ENCODE measurements at places on chromosomes 5 and 9.

- no peak for DNase-seq
These were observed 12.8 kb upstream of the KCNV2 start for GRCh38 chr9:2704504-2704903.

DNA sequence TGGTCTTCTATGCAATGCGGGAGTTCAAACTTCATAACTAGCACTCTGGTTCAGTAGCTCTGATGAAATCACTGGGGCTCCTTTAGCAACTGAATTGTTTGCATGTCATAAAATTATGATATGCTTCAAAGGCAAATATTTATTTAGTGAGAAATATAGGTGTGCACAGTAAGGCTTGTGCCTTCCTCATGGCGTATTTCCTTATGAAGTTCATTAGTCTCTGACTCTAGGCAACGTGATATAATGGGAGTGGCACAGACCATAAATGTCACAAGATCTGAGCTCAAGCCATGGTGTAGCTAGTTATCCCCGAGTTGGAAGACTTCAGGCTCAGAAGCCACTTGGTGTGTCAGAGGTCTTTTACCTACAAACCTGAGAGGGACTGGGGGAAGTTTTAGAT lies 35.5 kb downstream of the PIP5K1B start:
- DNase-seq, result no peak

DNA sequence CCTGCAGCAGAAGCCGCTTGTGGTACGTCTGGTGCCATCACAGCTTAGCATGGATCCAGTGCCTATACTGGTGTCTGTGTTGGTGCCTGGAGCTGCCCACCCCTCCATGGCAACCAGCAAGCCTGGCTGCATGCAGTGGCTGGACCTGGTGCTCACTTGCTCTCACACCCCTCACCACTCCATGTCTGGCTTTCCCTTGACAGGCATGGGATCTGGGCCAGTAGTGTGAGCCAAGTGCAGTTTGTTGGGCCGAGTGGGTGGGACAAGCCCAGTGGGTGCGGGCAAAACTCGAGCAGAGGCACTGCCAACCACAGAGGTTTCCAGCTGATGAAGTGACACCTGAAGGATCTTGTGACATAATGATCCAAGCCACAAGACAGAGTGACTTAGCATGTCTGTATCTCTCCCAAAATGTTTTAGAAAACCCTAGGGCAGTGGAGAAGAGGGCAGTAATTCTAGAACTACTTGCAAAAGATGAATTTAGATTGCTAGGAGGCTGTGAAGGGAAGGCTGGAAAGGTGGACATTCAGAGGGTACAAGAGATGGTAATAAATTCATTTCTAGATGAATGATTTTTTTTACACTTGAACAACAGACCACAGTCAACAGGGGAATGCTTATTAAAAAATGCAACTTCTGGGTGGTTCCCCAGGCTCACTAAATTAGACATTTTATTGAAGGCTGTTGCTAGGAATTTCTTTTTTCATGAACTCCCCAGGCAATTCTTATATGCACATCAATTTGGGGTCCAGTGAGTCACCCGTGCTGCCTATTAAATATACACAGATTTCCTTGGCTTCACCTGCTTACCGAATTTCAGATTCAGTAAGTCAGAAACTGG lies 660.3 kb downstream of the TLR4 start:
- DNase-seq, result no peak

DNA sequence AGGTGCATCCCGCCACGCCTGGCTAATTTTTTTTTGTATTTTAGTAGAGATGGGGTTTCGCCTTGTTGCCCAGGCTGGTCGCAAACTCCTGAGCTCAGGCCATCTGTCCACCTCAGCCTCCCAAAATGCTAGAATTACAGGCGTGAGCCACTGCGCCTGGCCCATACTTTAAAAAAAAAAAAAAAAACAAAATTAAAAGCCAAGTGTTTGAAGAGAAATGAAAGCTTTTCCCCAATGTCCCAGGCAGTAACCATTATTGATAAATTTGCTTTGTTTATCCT lies 9.5 kb downstream of the PRRC2B start:
- DNase-seq, result no peak

- no peak for DNase-seq
These were observed 88.7 kb downstream of the PRKACG start for GRCh38 chr9:68925175-68925574.

All from GM04504 (cell line).